Right atrium auricular region (tissue), 2 donors: ENCODE measurements at places on chromosomes 13 and 19. TPM values are rescaled to one million over a fixed set of nuclear protein-coding genes. Genes with fewer than 3 reads are reported as not detected.

DNA sequence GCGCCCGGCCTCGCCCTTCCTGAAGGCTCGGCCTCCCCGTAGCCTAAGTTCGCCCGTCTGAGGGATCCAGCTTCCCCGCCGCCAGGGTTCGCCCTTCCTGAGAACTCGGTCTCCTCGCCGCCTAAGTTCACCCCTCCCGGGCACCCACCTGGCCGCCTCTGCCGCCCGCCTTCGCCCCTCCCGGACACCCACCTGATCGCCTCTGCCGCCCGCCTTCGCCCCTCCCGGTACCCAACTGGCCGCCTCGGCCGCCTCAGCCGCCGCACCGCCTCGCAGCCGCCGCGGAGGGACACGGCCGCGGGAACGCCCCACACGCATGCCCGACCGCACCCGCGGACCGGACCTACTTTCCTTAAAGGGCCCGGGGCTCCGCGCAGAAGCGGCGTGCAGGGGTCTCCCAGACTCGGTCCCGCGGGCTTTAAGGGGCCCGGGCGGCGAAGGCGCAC is at the start of gene MOB3A:
Gene MOB3A, minus strand, starts transcription at position 293 of the 446 bp plus-strand sequence. CDS start 17,766 bp downstream, outside the sequence.
- DNase-seq, result peak; percentile 92

DNA sequence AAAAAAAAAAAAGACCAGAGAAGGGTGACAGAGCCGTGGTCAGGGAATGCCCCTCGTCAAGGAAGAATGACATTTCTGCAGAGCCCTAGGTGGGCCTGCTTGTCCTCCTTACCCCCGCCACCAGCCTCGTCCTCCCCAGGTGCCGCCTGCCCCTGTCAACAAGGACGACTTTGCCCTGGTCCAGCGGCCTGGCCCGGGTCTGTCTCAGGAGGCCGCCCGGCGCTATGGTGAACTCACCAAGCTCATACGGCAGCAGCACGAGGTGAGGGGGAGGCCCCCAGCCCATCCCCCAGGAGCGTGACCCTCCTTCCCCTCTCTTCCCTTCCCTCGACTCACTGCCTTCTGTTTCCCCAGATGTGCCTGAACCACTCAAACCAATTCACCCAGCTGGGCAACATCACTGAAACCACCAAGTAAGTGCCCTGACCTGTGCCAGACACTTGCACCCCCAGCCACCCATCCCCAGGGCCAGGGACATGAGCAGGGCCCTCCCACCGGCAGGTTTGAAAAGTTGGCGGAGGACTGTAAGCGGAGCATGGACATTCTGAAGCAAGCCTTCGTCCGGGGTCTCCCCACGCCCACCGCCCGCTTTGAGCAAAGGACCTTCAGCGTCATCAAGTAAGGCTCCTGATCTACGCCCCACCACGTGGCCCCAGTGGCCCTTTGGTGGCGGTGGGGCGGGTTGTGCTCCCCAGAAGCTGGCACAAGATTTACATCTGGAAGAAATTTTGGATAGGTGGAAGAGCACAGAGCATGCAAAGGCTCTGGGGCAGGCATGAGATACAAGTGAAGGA is 14.8 kb downstream of the PODNL1 start:
- no peak for DNase-seq

DNA sequence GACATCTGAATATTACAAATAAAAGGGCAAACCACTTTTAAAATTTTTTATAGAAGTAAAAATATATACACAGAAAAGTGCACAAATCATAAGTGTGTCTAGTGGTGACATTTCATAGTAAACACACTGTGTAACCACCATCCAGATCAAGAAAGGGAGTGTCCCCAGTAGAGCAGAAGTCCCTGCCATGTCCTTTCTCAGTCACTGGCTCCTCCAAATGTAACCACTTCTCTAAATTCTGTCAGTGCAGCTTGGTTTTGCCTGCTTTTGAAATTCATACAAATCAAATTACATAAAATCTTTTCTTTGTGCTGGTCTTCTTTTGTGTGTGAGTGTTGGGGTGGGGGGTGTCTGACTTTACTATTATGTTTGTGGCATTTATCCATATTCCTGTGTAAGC is 116.5 kb downstream of the RBM26 start:
- DNase-seq, result no peak

- DNase-seq, result no peak
These were observed 1.3 kb downstream of the KLK6 start for GRCh38 chr19:50967929-50968715.

- DNase-seq, result no peak
These were observed 1458.3 kb downstream of the UQCRFS1 start for GRCh38 chr19:27754700-27755099.

PCDH17 gene
- total RNA-seq, result 7.4 TPM

- DNase-seq, result no peak
These were observed 144.5 kb downstream of the RGCC start for GRCh38 chr13:41601718-41602445.

DNA sequence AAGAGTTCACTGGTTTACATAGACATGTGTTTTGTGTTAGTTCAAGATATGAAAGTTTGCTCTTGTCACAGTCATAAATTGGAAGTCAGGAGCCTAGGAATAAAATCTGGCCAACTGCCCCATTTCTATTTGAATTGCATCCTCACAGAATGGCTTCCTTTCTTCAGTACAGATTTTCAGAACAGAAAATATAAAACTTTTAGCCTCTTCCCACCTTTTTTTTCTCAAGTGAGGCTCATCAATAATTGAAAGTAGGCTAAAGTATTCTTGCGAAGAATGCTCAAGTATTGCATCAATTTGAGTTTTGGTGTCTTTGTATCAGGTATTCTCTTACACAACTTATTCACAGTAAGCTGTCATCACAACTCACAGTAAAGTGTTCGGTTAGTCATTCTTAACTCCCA is 802.7 kb downstream of the PCDH9 start:
- DNase-seq, result no peak

GRCh38 chr13:65872448-65872847 is 1357.7 kb downstream of the PCDH9 start:
- no peak for DNase-seq

NECTIN2 gene
- total RNA-seq, result 65.1 TPM

GRCh38 chr19:53365134-53365898 is at the start of gene ZNF525:
Gene ZNF525, plus strand, starts transcription at chr19:53365705. Its CDS starts 6,577 bp downstream, at chr19:53372282.
- DNase-seq, result peak; percentile 86

- DNase-seq, result no peak
These were observed 105.9 kb downstream of the SIPA1L3 start for GRCh38 chr19:38012944-38013343.

CPB2 gene
- not detected for total RNA-seq

FFAR1 gene
- total RNA-seq, result not detected

GRCh38 chr13:29911781-29912418 is 61.5 kb upstream of the UBL3 start:
- DNase-seq, result no peak

CSNK1G2 gene
- 35.8 TPM for total RNA-seq

DNA sequence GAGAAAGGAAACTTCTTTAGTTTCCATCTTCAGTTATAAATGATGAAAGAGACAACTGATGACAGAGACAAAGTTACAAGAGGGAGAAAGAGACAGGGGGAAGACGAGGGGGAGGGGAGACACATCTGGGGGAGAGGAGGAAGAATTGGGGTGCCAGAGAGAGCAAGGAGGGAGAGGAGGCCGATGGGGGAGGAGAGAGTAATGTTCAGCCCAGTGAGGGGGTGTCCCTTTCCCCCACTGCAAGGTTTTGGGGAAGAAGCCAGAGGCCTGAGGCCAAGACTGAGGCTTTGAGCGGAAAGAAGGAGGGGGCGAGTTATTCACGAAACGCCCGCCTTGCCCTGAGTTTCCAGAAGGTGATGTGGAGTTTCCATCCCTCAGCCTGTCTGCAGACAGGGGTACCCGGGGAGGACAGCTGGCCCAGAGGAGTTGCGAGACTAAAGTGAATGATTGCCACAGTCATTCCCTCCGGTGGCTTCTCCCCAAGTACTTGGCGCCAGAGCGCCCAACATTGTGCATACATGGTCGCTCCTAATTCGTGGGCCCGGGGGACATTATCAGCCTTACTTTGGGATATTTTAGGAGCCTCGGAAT is 558 bp upstream of the PPAN start:
- DNase-seq, result no peak

GRCh38 chr13:65090186-65090585 is 2139.9 kb downstream of the PCDH9 start:
- DNase-seq, result no peak

DNA sequence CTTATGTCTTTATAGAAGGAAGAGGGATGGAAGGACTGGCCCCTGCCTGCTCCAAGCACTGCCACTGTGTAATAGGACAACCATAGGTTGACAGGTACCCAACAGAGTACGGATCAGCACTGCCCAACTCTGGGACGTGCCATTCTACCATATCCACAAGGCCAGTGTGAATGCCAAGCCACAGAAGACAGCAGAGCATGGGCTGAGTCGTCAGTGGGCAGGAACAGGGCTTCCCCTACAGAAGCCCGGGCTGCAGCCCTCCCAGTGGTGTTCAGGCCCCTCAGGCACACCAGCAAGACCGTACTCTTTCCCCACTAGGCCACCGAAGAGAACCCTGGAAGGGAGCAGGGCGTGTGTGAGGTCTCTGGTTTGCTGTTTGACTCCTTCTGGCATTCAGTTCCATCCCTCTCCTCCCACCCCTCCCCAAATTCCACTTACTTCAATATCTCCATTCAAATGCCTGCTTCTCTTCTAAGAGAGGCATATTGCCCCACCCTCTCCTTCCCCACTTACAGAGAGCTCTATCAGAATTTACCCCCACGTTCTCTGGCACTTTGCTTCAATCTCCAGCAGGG is 209.4 kb downstream of the FOXO1 start:
- DNase-seq, result no peak

GRCh38 chr13:44407379-44407778 is 33.8 kb downstream of the SERP2 start:
- no peak for DNase-seq

GRCh38 chr13:46383383-46383782 is 3.7 kb downstream of the RUBCNL start:
- DNase-seq, result no peak
